ENCODE measurements at places on chromosomes 1 and 21.

DNA sequence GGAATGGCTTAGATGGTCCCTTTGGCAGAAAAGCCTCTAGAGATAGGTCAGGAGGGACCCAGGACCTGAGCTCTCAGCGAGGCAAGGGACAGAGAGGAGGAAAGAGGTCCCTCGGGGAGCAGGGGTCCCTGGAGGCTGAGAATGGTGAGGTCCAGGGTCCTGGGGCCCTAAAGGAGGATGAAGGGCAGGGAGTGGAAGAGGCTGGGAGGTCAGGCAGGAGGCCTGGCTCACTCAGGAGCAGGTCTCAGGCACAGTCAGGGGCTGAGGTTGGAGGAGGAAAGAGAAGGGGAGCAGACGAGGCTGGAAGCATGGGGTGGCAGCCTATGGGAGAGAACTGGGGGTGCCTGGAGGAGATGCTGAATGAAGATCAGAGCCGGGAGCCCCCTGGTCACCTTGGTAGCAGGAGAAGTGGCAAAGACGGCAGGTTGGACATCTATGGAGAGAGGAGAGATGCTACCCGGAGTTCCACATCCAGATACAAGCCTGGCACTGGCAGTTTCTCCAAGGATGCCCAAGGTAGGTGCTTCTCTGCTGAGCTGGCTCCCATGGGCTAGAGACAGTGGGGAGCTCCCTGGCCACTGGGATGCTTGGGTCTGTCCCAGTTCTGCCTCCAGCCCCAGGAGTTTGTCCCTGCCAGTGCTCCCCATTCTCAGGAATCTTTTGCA is 22.6 kb downstream of the IGFN1 start:
- DNase-seq = no peak

- no peak for DNase-seq
These were observed 222.0 kb upstream of the RAB4A start for GRCh38 chr1:229048896-229049295.

DNA sequence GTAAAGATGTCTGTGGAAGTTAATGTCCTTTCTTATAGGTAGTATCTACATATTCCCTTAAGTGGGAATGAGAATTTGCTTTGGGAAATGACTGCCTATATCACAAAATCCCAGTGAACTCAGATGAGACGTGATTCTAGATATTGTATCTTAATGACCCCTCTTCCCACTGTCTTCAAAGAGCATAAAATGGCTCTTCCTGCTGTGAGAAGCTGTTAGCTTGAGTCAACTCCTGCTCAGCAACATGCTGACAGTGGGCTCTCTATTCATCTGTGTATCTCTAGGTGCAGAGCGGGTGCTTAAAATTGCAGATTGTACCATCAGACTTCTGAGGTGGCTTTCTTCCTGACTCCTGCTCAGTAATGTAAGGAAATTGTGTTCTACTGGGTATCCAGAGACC is 100.6 kb downstream of the SPAG17 start:
- DNase-seq = no peak

- DNase-seq = no peak
These were observed 2.8 kb downstream of the EFNA1 start for GRCh38 chr1:155130272-155131006.

- DNase-seq = no peak
These were observed 176.3 kb downstream of the PRDM16 start for GRCh38 chr1:3245344-3245743.

- no peak for DNase-seq
These were observed 725.4 kb upstream of the RGS18 start for GRCh38 chr1:191432817-191433216.

- DNase-seq = peak; percentile 74
These were observed 30.6 kb upstream of the LCE5A start for GRCh38 chr1:152479792-152480595.

- DNase-seq = no peak
These were observed 358.1 kb downstream of the HHAT start for GRCh38 chr1:210686841-210687240.

DNA sequence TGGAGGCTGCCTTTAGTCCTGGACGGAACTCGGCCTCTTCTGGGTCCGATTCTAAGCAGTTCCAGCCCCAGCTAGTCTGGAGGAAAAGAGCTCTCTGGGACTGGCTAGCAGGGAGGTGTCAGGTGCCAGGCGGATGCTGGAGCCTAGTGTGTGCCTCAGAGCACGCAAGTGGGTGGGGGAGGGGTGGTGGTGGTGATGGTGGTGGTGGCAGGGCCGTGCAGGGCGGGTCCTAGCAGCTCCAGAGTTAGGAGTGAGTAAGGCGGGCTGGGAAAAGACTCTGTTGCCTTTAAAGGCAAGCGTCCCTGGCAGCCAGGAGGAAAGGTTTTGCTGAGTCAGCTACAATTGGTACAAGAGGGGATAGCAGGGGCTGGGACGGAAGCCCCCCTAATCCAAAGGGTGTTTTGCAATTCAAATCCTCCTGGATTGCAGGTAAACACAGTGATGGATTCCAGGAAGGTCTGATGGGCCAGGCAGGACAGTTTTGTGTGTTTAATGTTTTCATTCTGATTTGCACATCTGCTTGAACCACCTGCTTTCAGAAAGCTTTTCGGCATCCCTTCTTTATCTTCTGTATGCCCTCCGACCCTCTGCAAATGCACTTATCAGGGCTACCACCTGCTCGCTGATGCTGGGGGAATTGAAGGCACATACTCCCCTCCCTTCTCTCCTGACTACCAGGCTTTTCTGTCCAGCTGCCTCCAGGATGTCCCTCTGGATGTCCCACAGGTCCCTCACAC is 4.1 kb upstream of the SLC2A1 start:
- DNase-seq = no peak

GRCh38 chr1:10661453-10661852 is 135.0 kb downstream of the CASZ1 start:
- DNase-seq = no peak

GRCh38 chr1:17055801-17056200 is 2.0 kb upstream of the SDHB start:
- no peak for DNase-seq

All from CD8-positive, alpha-beta memory T cell (primary cell).